ENCODE measurements at places on chromosomes 7 and 10. TPM values are rescaled to one million over a fixed set of nuclear protein-coding genes. Genes with fewer than 3 reads are reported as not detected.

DNA sequence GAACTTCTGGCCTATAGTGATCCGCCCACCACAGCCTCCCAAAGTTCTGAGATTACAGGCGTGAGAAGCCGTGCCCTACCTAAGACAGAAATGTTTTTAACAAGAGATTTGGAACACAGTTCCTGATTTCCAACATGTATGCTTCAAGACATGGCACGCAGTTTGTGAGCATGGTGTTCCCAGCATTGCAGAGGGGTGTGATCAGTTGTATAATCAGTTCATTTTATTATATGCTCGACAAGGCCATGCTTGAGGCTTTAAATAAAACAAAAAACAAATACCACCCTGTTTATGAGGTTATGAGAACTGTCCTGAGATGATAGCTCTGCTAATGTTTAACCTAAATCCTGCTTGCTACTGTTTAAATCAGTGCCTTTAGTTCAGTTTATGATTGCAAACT lies 60.2 kb downstream of the TASOR2 start:
- H3K4me3 ChIP-seq = no peak overlapping the region
- no peak for DNase-seq
- H3K36me3 ChIP-seq = peaks cover 44% of the 10 kb centered on the region
- no peaks in the 10 kb centered on the region for H3K27me3 ChIP-seq

GRCh38 chr7:84916161-84916560 lies 270.7 kb downstream of the SEMA3D start:
- H3K4me1 ChIP-seq = peaks cover 6% of the 10 kb centered on the region
- H3K4me3 ChIP-seq = no peak overlapping the region
- no peak overlapping the region for H3K27ac ChIP-seq
- H3K27me3 ChIP-seq = no peaks in the 10 kb centered on the region
- no peak for DNase-seq
- H3K36me3 ChIP-seq = no peaks in the 10 kb centered on the region

SORBS1 gene
- total RNA-seq = 0.18 TPM

FAM13C gene
- total RNA-seq = 3.3 TPM

RASSF4 gene
- 5.9 TPM for total RNA-seq

- peaks cover 10% of the 10 kb centered on the region for H3K4me1 ChIP-seq
- H3K27me3 ChIP-seq = no peaks in the 10 kb centered on the region
- DNase-seq = peak; percentile 97
- H3K4me3 ChIP-seq = no peak overlapping the region
- H3K36me3 ChIP-seq = peaks cover 54% of the 10 kb centered on the region
- H3K27ac ChIP-seq = peak overlapping the region; percentile 30
Observed at GRCh38 chr7:47418601-47419309, 163.2 kb downstream of the TNS3 start.

- H3K4me1 ChIP-seq = no peaks in the 10 kb centered on the region
- H3K36me3 ChIP-seq = peaks cover 2% of the 10 kb centered on the region
- no peak overlapping the region for H3K27ac ChIP-seq
- peaks cover 5% of the 10 kb centered on the region for H3K27me3 ChIP-seq
Observed at GRCh38 chr7:128947854-128948253, 10.1 kb downstream of the IRF5 start.

GRCh38 chr7:4613846-4614548 lies 68.1 kb upstream of the FOXK1 start:
- H3K27ac ChIP-seq = peak overlapping the region; percentile 70
- H3K4me3 ChIP-seq = no peak overlapping the region
- H3K36me3 ChIP-seq = no peaks in the 10 kb centered on the region
- peaks cover 10% of the 10 kb centered on the region for H3K4me1 ChIP-seq
- H3K27me3 ChIP-seq = no peaks in the 10 kb centered on the region

GRCh38 chr7:87151002-87151728 lies 1.1 kb upstream of the DMTF1 start:
- H3K27me3 ChIP-seq = no peaks in the 10 kb centered on the region
- H3K27ac ChIP-seq = no peak overlapping the region
- H3K4me3 ChIP-seq = peak overlapping the region; percentile 81
- no peak for DNase-seq
- H3K36me3 ChIP-seq = no peaks in the 10 kb centered on the region

GRCh38 chr10:112374724-112375541 lies 1.0 kb downstream of the ACSL5 start:
- H3K4me1 ChIP-seq = peaks cover 16% of the 10 kb centered on the region
- no peak for DNase-seq
- H3K27ac ChIP-seq = no peak overlapping the region
- no peak overlapping the region for H3K4me3 ChIP-seq

GRCh38 chr10:12606461-12606860 lies 257.1 kb downstream of the CAMK1D start:
- H3K36me3 ChIP-seq = no peaks in the 10 kb centered on the region
- H3K27ac ChIP-seq = no peak overlapping the region
- no peak overlapping the region for H3K4me3 ChIP-seq
- no peaks in the 10 kb centered on the region for H3K27me3 ChIP-seq

- no peaks in the 10 kb centered on the region for H3K4me1 ChIP-seq
- H3K4me3 ChIP-seq = no peak overlapping the region
- H3K27ac ChIP-seq = no peak overlapping the region
- no peaks in the 10 kb centered on the region for H3K36me3 ChIP-seq
- no peaks in the 10 kb centered on the region for H3K27me3 ChIP-seq
- DNase-seq = no peak
Observed at GRCh38 chr10:24790599-24790998, 66.9 kb upstream of the ARHGAP21 start.

GRCh38 chr7:138257459-138258196 lies 181.4 kb downstream of the AKR1D1 start:
- no peaks in the 10 kb centered on the region for H3K27me3 ChIP-seq
- no peaks in the 10 kb centered on the region for H3K4me1 ChIP-seq
- H3K27ac ChIP-seq = no peak overlapping the region
- H3K4me3 ChIP-seq = no peak overlapping the region

- DNase-seq = no peak
- H3K4me3 ChIP-seq = no peak overlapping the region
- no peak overlapping the region for H3K27ac ChIP-seq
- H3K36me3 ChIP-seq = no peaks in the 10 kb centered on the region
- no peaks in the 10 kb centered on the region for H3K27me3 ChIP-seq
Observed at GRCh38 chr10:97583476-97583875, 713 bp upstream of the HOGA1 start.

DNA sequence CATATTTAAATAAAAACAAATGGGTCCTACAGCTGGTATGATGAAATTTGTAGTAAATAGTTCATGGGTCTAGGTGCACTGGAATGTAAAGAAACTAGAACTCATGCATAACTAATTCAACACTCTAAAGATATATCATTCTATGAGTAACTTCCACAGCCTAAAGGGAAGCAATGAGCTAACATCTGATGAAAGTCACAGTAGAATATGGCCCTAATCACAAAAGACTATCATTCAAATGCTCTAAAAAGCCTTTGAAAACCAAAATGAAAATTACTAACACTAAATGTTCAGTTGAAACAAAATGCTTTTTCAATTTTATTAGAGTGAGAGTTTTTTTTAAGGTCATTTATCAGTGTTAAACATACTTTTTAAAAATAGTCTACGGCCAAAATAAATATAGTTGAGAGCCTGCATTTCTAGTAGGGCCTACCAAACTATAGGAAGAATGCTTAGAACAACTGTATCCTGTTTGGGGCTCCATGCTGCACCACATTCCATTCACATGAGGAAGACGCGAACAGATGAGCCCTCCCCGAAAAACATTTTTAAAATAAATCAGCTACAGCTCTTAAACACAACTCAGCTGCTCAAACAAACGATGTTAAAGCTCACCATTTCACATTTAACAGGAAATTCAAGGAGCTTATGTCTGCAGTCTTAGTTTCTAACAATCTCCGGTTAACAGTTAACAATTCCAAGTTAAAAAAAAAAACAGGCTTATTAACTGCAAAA lies 134.5 kb downstream of the NRBF2 start:
- DNase-seq = peak; percentile 94
- peak overlapping the region; percentile 80 for H3K27ac ChIP-seq
- peaks cover 2% of the 10 kb centered on the region for H3K4me1 ChIP-seq
- H3K27me3 ChIP-seq = no peaks in the 10 kb centered on the region
- H3K4me3 ChIP-seq = peak overlapping the region; percentile 55

DNA sequence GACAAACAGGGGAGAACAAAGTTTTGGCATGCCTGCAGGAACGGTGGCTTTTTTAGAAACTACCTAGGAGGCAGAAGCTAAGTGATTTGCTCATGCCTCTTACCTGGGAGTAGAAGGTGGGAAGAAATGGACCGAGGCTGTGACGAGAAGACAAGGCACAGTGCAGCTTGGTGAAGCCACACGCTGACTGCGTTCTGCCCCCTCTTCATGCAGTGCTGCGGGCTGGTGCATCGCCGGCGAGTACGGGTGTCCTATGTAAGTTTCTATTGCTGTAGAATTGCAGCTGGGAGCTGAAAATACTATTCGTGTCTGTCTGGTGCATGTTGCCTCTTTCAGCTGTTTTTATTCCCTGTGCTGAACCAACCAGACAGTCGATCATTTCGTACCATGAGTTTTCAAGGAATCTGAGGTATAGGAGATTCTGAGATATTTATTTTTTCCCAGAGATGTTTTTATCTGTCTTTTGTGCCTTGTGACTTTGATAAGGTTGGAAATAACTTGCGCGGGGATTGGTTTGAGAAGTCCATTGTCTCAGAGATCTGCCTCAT lies 120.9 kb downstream of the CACNB2 start:
- no peak overlapping the region for H3K4me3 ChIP-seq
- peaks cover 8% of the 10 kb centered on the region for H3K27me3 ChIP-seq
- no peak overlapping the region for H3K27ac ChIP-seq

TET1 gene
- 4.3 TPM for total RNA-seq

GRCh38 chr10:60536529-60537114 lies 146.9 kb upstream of the ANK3 start:
- peak; percentile 61 for DNase-seq
- no peaks in the 10 kb centered on the region for H3K36me3 ChIP-seq
- H3K4me3 ChIP-seq = no peak overlapping the region
- H3K27ac ChIP-seq = no peak overlapping the region

MACC1 gene
- total RNA-seq = under 0.01 TPM

- peak overlapping the region; percentile 62 for H3K27ac ChIP-seq
- H3K4me1 ChIP-seq = peaks cover 9% of the 10 kb centered on the region
Observed at GRCh38 chr7:111438369-111439289, 123.7 kb downstream of the IMMP2L start.

DNA sequence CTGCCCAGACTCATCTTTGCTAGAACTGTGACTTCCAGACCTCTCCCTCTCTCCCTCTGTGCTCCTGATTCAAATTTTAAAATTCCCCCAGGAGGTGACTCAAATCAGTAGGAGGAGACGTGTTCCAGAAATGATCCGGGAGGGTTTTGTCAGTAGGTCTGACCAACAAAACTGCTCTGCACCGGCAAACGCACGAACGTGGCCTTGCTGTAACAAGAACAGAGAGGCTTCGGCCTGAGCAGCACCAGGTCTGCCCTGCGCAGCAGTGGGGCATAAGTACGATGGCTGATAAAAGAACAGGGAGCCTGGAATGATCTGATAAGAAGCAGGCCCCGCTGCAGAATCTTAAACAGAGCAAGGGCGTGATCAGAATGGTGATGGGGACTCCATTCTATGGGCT lies 152.7 kb upstream of the AUTS2 start:
- no peak overlapping the region for H3K27ac ChIP-seq
- H3K4me3 ChIP-seq = no peak overlapping the region
- no peaks in the 10 kb centered on the region for H3K4me1 ChIP-seq
- no peak for DNase-seq
- no peaks in the 10 kb centered on the region for H3K27me3 ChIP-seq
